Dermis blood vessel endothelial cell (primary cell): ENCODE measurements at places on chromosomes 2 and 18.

GRCh38 chr2:15841776-15842560 is 98.4 kb upstream of the MYCN start:
- DNase-seq: no peak

- DNase-seq: no peak
Observed at GRCh38 chr2:180370511-180371205, 363.6 kb upstream of the CWC22 start.

DNA sequence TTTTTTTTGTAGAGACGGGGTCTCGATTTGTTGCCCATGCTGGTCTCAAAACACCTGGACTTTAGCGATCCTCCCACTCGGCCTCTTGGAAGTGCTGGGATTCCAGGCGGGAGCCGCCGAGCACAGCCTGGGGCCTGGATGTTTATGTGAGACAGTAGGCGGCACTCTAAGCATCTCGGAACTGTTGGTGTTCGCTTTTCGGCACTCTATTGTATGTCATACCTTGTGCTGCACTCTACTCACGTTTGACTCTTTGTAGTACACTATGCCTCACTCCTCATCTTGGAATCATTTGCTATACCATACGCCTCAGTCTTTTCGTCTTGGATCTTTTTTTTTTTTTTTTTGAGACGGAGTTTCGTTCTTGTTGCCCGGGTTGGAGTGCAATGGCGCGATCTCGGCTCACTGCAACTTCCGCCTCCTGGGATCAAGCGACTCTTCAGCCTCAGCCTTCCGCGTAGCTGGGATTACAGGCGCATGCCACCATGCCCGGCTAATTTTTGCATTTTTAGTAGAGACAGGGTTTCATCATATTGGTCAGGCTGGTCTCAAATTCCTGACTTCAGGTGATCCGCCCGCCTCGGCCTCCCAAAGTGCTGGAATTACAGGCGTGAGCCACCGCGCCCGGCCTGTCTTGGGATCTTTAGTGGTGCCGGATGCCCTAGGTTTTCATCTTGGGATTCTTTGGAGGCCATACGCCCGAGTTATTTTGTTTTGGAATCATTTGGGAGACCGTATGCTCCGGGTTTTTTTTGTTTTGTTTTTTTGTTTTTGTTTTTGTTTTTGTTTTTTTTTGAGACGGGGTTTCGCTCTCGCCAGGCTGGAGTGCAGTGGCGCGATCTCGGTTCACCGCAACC is 24.2 kb upstream of the ZDBF2 start:
- peak; percentile 41 for DNase-seq

DNA sequence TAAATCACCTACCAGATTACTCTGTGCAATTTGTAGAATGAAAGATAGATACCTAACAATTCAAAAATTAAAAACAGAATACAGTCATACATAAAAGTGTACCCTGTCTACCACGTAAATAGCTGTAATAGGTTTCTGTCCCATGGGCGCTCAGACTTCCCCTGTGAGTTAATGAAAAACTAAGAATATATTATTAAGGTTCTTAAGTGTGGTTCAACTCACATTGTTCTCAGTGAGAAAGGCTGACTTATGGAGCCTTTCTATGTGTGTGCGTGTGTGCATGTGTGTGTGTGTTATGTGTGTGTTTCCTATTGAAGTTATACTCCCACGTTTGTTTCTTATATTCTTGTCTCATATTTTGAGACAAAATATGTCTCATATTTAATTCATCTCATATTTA is 114.6 kb upstream of the CD302 start:
- no peak for DNase-seq

DNA sequence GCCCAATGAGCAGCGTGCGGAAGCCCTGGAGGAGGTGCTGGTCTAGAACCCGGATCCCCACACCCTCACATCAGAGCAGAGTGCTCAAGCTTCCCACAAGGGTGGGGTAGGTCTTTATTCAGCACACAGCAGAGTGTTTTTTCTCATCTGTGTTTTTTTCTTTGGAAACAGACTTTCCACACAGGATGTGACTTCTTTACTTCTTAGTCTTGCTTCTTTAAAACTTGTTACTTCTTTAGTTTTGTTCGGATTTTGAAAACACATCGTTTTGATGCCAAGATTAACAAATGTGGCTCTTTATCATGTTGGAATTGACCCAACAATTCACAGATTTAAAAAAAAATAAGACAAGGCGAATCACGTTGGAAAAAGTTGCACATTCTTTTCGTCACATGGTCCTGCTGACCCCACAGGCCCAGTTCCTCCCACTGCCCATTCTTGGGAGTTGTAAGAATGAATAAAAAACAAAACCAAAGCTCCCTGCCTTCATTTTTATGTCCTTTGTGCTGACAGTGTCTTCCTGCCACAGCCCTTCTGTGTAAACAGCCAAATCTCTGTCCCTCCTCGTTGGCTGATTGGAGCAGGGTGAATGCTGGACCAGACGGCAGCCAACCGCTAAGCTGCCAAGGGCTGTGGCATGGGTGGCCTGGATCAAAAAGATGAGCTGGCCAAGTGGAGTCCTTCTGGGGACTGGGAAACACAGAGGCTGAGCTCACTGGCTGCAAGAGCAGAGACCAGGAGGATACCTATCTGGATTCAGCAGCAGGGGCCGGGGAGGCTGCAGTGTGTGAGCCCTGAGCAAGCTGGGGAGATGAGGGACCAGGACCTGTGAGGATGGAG is 81.6 kb downstream of the TWIST2 start:
- peak; percentile 33 for DNase-seq

- no peak for DNase-seq
Observed at GRCh38 chr2:98604547-98604946, 3.8 kb downstream of the COA5 start.

GRCh38 chr18:1530650-1531049 is 626.0 kb downstream of the ADCYAP1 start:
- no peak for DNase-seq

GRCh38 chr2:84901593-84902120 is 3.8 kb upstream of the TMSB10 start:
- no peak for DNase-seq

DNA sequence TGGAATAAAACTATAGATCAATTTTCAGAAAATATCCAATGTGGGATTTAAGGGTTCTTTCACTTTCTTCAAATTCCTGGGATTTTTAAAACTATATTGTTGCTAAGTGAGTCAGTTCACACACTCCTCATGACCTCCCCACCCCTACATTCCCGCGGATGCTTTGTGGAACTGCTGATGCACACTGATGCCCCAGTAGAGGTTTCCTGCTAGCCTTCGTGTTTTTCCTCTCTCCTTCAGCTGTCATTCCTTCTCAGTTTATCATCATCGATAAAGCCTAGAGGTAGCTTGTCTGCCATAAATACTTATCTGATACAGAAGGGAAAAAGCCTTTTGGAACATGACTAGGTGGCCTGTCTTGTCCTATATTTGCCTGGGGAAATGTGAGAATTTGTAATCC is 67.4 kb upstream of the GALNT5 start:
- peak; percentile 70 for DNase-seq
